T-cell (primary cell): ENCODE measurements at places on chromosomes 16 and 17.
A peak's percentile ranks its signal among the peaks of the same experiment; 100 is the strongest.

- no peak for DNase-seq
These were observed 24.8 kb upstream of the CSNK2A2 start for GRCh38 chr16:58222532-58223316.

- DNase-seq: peak; percentile 39
These were observed 1.2 kb downstream of the SNTB2 start for GRCh38 chr16:69188236-69188549.

GRCh38 chr16:86984343-86984742 lies 332.8 kb downstream of the C16orf95 start:
- no peak for DNase-seq

DNA sequence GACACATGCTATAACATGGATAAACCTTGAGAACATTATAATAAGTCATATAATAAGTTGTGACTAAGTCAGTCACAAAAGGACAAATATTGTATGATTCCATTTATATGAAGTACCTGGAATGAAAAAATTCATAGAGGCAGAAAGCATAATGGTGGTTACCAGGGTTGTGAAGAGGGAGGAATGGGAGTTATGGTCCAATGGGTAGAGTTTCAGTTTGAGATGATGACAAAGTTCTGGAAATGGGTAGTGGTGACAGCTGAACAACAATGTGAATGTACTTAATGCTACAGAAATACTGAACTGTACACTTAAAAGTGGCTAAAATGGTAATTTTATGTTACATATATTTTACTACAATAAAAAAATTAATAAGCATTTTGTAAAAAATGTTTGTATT lies 49.7 kb downstream of the MYO1D start:
- DNase-seq: no peak

GRCh38 chr16:7910116-7910515 lies 577.5 kb downstream of the RBFOX1 start:
- DNase-seq: no peak

GRCh38 chr16:81446907-81447268 lies 2.3 kb downstream of the CMIP start:
- DNase-seq: no peak

- DNase-seq: no peak
These were observed 115.3 kb downstream of the SNX29 start for GRCh38 chr16:12091569-12092543.

- peak; percentile 23 for DNase-seq
These were observed 1.6 kb downstream of the CAPN15 start for GRCh38 chr16:529012-529575.

- no peak for DNase-seq
These were observed 104.6 kb downstream of the SEC14L1 start for GRCh38 chr17:77245162-77245926.

DNA sequence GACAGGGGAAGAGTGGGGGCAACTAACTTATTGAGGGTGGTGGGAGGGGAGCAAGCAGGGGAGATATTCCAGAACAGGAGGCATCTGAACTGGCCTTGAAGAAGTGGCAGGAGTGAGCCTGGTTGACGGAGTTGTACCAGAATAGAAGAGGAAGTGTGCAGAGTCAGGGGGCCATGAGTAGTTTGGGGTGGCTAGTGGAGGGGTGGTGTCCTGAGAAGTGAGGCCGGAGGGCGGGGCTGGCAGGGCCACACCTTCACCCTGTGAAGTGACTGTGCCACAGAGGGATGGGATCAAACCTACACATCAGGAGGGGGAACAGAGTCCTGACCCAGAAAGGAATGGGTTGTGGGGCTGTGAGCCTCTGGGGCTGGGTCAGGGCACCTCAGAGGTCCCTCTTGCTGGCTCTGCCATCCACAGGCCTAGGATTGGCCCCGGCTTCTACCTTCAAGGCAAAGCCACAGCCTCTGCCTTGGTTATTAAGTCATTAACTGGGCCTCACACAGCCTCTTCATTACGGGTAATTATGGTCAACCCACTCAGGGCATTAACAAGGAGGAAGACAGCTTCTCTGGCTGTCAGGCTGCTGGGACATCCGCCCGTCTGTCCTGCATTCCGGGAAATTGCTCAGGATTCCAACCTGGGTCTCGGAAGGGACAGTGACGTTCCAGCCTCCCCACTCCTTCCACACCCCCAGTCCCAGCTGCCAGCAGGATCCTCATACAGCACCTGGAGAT lies 12.7 kb downstream of the SPNS2 start:
- DNase-seq: no peak
